ENCODE measurements at places on chromosomes 1 and 21. TPM values are rescaled to one million over a fixed set of nuclear protein-coding genes. Genes with fewer than 3 reads are reported as not detected.

DNA sequence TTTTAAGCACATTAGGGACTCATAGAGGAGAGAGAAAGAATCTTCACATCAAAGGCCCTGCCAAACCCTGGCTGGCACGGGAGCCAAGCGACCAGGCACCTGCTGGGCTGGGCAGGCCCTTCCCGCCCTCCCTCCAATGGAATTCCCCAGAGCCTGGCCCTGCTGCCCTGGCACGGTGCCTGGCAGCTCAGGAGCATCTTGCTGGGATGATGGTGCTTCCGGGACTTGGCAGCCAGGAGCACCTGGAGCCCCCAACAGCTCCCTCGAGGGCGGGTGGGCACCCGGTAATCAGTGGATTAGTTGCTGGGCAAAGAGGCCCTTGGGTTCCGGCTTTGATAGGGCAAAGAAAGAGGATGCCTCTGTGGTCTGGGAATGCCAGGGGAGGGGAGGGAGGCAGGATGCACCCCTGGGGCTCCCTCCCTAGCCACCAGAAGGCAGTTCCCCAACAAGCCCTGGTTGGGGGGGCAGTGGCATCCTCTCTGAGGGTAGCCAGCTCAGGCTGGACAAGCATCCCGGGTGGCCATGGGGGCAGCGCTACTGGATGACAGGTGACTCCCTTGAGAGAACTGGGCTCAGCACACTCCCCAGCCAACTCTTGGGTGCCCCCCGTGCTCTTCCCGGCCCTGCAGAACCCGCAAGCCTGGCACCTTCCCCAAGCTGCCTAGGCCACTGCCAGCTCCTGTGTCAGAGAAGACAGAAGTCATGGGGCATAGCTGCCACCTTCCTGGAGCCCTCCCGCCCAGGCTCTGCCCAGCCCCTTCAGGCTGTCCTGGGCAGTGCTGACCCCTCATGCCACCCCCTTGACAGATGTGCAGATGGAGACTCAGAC lies 26.4 kb downstream of the KRTAP10-1 start:
- DNase-seq = no peak
- H3K27me3 ChIP-seq = no peaks in the 10 kb centered on the region
- H3K4me3 ChIP-seq = no peak overlapping the region
- H3K4me1 ChIP-seq = no peaks in the 10 kb centered on the region
- H3K27ac ChIP-seq = no peak overlapping the region

CD84 gene
- 2.8 TPM for total RNA-seq

FCGR2B gene
- total RNA-seq = 2.6 TPM

DNA sequence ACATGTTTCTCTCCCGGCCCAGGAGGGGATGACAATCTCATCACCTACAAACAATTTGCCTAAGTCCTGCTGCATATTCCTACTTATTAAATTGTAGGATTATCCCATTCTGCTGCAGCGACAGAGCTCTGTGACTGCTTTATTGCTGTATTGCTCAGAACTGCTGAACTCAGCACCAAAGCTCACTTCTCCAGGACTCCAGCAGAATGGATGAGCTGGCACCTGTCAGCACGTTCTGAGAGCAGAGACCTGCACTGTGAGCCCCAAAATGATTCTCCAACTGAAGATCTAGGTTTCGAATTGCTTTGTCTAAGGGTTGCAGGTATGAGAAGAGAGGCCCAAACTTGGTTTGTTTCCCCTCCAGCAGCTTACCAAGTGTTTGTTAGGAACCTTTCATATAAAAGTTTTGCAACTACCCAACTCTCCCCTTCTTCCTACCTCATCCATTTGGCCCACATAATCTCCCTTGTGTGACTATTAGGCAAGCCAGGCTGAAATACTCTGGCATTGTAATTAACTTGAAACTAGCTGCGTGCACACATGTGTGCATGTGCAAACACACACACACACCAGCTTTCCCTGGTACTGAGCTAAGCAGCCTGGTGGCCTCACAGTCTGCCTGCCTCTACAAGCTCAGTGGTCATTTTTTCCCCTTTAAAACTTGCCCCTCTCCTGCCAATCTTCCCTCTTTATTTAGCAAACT lies 161.4 kb upstream of the CAMK1G start:
- H3K4me3 ChIP-seq = no peak overlapping the region
- no peak for DNase-seq
- H3K27ac ChIP-seq = no peak overlapping the region
- no peaks in the 10 kb centered on the region for H3K4me1 ChIP-seq
- no peaks in the 10 kb centered on the region for H3K36me3 ChIP-seq
- H3K27me3 ChIP-seq = no peaks in the 10 kb centered on the region

ARHGEF2 gene
- 59.4 TPM for total RNA-seq

SMIM11 gene
- total RNA-seq = not detected

DMBX1 gene
- total RNA-seq = not detected

KLHDC9 gene
- 3.8 TPM for total RNA-seq

TPTE gene
- total RNA-seq = not detected

ACADM gene
- 44.0 TPM for total RNA-seq

DNA sequence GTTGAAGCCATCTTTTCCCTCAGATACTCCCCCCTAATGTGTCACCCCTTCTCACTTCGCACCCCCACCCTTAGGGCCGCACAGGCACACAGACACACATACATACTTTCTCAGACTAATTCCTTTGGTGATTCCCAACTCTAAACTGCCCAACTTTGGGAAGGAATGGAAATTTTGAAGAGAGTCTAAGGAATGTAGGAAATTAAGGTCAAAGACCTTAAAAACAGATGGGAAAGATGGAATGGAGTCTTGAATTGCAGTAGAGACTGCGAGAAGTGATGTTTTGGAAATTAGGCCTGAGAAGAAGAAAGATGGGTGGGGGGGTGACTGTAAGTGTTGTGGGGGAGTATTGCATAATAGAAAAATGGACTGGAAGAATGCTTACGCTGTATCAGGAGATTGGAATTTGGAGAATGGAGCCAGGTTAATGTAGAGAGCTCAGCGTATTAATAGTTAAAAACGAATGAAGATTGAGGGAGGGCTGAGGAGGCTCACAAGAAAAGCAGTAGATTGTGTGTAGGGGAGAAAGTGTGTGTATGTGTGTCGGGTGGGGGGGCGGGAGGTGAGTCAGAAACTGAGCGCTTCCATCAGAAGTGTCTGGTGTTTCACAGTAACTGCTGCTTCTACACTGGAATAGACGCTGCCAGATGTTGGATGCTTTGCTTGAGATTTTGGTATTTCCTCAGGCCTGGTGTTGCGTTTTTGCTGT lies 1.7 kb downstream of the PIP5K1A start:
- H3K36me3 ChIP-seq = no peaks in the 10 kb centered on the region
- no peaks in the 10 kb centered on the region for H3K27me3 ChIP-seq
- peak overlapping the region; percentile 88 for H3K27ac ChIP-seq
- peak overlapping the region; percentile 69 for H3K4me3 ChIP-seq

Data from uterus (tissue), 4 donors.